ENCODE measurements at places on chromosomes 12 and 14.

GRCh38 chr14:76958020-76958979, 70.2 kb downstream of the IRF2BPL start:
- DNase-seq, result no peak

DNA sequence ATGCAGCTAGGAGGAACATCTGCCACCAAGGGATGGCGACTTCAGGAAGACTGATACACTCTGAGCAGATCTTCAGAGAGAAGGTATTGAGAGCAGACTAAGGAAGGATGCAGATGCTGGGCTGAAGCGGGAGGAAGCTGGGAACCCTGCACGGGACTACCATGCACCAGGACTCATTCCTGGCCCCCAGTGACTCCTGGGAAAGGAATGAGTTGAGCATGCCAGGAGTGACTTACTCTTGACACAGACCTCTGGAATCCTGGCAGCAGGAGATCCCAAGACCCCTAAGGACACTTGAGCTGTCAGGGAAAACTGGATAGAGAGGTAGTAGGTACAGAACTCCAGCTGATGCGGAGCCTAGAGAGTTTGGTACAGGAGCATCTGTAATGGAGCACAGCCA, 336.1 kb downstream of the RPS29 start:
- no peak for DNase-seq

GRCh38 chr12:84689638-84690037, 223.0 kb downstream of the SLC6A15 start:
- no peak for DNase-seq

- DNase-seq, result no peak
These were observed 165.2 kb downstream of the VRK1 start for GRCh38 chr14:96962337-96962736.

DNA sequence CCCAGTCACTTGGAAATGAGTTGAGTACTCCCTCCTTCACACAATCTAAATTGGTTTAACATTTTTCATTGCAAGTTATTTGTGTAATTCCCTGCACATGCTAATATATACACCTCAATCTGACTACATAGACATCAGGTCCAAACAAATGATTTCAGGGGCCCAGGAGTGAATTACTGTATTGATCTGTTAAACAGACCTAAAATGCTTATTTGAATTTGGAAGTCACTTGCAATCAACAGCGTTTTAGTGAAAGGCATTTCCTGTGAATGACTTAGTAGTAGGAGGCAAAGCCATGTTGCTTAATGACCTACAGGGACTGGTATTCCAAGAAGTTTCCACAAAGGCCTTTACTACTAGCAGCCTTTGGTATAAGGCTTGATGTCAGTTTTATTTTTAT, 22.6 kb upstream of the SLC15A5 start:
- DNase-seq, result no peak

GRCh38 chr12:111268738-111269572, 99.9 kb downstream of the PHETA1 start:
- no peak for DNase-seq

DNA sequence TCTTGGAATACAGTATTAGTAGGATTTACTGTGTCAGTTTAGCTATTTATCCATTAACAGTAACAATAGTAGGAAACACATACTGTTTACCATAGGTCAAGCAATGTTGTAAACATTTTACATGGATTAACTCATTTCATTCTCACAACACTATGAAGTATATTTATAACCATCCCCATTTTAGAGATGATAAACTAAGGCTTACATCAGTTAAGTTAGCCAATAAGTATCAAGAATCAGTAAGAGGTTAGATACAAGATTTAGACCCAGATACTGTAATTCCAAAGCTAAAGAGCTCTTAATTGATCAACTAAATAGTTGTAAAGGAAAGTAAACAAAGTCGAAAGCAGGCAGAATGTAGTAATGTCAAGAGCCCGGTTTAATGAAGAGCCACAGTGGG, 1.1 kb downstream of the SYNJ2BP start:
- DNase-seq, result no peak

DNA sequence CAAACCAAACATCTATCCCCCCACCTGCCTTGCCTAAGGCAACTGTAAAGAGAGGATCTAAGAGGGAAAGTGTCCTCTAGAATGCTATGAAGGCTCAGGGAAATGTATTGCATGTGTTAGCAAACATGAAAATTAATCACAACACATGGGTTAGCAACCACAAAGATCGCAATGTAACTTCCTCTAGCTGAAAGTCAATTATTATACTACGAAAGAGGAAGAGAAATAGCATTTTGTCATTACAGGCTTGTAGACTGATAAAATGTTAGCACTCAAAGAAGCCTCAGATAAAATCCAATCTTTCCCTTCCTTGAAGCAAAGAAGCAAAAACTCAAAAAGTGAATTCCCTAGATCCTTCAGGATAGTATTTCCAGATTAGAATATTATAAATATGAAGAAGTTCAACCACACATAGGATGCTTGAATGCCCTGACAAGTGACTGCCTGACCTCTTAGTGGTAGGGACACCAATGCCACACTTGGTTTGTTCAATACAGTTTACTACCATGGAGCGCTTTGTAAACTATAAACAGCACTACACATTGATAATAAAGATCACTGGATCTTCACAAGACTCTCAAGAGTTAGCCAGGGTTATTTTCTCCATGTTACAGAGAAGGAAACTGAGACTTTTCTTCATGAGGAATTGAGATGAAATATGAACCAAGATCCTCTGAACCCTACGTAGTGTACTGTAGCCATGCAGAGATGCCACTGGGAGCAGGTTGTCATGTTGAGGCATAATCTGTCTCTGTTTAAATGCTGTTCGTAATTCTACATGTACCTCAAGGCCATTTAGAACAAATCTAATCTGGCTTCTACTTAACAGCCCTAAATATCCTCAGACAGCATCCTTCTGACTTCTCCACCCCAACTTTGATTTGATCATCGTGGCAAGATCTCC, 100.7 kb downstream of the ITPR2 start:
- DNase-seq, result no peak

GRCh38 chr12:130029151-130029550, 125.3 kb upstream of the TMEM132D start:
- DNase-seq, result no peak

GRCh38 chr14:88975926-88976325, 151.5 kb downstream of the TTC8 start:
- no peak for DNase-seq

- no peak for DNase-seq
These were observed 44.4 kb downstream of the CCDC60 start for GRCh38 chr12:119378903-119379302.

DNA sequence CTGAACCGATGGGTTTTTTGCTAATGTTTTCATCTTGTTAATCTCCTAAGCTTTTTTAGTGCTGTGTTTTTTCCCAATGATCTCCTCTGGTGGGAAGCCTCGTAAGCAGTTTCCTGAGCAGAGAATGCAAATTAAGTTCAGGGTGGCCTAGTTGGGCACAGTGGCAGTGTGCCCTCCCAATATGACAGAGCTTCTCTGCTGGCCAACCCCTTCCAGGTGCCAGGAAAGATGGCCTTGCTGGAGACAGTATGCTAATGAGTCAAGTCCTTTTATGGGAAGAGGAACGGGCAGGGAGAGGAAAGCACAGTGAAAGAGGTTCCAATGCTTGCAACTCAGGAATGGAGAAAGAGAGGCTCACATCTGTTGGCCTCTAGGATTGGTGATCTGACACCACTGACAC, 115.8 kb downstream of the GCH1 start:
- no peak for DNase-seq

- no peak for DNase-seq
These were observed 15.8 kb downstream of the VDR start for GRCh38 chr12:47889040-47889439.

- DNase-seq, result no peak
These were observed 250.7 kb downstream of the RMST start for GRCh38 chr12:97713270-97713669.

GRCh38 chr12:79408689-79409088, 282.1 kb downstream of the PAWR start:
- no peak for DNase-seq

Measured in NCI-H774 (cell line).